ENCODE measurements at places on chromosomes 1 and 21.

- peak; percentile 92 for DNase-seq
Measured at GRCh38 chr1:233372218-233373120, 44.9 kb downstream of the MAP3K21 start.

DNA sequence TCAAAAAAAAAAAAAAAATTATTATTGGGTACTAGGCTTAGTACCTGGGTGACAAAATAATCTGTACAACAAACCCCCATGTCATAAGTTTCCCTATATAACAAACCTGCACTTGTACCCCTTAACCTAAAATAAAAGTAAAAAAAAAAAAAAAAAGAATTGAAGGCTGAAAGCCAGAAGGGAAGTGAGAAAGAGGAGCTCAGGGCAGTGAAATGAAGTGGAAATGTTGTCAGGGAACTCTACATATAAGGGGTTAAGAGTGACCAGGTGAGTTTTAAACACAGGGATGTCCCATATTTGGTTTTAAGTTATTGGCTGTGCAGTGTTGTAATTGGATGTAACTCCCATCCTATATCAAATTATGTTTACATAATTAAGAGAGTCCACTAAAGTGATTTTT lies 85.7 kb upstream of the ABCD3 start:
- DNase-seq = no peak

GRCh38 chr21:34345892-34346291 lies 17.9 kb upstream of the KCNE2 start:
- DNase-seq = no peak

GRCh38 chr1:206575165-206575893 lies 36.9 kb downstream of the EIF2D start:
- DNase-seq = peak; percentile 74

- no peak for DNase-seq
Measured at GRCh38 chr1:167071286-167071685, 18.9 kb downstream of the GPA33 start.

DNA sequence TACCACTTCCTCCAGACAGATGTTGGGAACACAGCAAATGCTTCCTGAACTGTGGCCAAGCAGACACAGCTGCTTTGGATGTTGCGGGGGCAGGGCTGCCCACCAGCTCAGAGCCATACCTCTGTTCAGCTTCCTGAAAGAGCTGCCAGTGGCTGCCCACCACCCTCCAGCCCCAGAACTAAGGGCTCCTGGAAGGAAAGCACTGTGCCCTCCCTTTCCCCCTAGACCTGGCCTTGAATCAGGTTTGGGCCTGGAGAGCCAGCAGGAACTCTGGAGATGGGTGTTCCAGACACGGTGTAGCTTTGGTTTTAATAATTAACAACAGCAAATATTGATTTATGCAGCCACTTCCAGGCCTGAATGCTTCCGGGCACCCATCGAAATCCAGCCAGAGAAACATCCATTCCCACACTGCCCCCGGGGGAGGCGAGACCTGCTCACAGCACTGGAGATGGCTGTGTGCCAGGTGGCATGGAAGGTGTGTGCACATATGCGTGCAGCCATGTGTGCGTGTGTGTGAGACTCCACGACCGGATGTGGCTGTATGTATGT lies 45.7 kb downstream of the RAP1GAP start:
- no peak for DNase-seq

GRCh38 chr1:12166834-12167492 lies at the start of gene TNFRSF1B:
Gene TNFRSF1B (plus strand): TSS chr1:12166991. CDS start chr1:12167092, 101 bp downstream.
- DNase-seq = no peak

GRCh38 chr1:87186346-87186745 lies 142.3 kb upstream of the LMO4 start:
- DNase-seq = no peak

DNA sequence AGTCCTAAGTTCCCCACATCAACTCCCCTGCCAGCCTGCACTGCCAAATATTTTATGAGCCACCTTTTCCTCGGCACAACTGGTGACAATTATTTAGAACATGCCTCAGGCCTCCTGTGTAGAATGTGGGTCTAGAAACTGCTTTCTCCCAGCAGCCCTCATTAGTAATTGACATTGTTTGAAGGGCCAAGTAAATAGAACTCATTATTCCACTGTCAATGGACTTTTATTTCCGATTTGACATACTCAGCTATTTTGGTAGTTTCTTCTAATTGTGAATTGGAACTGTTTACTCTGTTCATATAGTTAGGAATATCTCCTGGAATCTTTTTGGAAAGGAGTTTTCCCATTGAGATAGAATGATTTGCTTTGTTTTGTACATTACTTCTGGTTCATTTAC lies 168.8 kb upstream of the L1TD1 start:
- DNase-seq = no peak

- no peak for DNase-seq
Measured at GRCh38 chr1:20998826-20999225, 177.9 kb downstream of the EIF4G3 start.

- no peak for DNase-seq
Measured at GRCh38 chr1:246772686-246773085, 48.5 kb downstream of the SCCPDH start.

DNA sequence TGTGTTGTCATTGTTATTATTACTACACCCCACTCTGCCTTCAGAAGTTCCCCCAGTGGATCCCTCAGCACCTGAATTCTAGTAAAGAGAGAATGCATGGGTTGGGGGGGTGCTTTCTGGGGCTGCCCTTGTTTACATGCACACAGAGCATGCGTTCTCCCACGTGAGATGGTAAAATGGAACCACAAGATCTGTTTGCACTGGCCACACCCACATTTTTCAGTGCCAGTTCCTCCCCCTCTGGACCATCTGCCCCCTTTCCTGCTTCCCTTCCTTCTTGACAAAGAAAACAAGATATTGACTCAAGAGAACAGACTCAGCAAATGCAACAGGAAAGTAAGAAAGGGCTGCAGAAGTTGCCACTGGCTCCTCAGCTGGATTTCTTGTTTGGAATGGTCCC lies 8.9 kb downstream of the SLC6A17 start:
- DNase-seq = no peak

- DNase-seq = no peak
Measured at GRCh38 chr21:28018741-28019669, 973.7 kb downstream of the LTN1 start.

DNA sequence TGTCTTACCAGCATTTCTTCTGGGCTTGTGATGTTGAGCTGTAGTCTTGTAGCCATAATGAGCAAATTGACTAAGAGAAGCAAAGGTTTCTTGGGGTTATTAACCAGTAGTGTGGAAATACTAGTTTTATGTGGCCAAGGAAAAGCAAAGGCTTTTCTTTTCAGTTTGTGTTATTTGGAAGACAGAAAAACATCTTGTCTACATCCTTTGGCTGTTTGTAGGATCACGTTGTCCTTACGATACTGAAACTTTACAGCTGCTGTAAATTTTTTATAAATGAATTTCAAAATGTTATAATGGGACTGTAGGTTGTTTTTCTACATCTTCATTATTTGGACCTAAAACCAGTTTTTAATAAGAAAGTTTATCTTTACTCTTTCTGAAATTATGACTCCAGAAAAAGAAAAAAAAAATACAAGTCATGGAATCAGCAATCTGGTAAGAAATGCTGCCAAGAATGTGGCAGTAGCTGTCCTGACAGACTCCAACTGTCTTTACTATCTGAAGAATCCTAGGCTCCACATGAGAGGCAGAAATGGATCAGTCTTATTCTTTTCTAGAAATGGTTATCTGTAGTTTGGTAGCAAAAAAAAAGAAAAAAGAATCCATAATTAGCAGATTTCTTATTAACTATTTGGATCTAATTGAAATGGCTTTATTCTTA lies 41.6 kb upstream of the QSOX1 start:
- DNase-seq = no peak

DNA sequence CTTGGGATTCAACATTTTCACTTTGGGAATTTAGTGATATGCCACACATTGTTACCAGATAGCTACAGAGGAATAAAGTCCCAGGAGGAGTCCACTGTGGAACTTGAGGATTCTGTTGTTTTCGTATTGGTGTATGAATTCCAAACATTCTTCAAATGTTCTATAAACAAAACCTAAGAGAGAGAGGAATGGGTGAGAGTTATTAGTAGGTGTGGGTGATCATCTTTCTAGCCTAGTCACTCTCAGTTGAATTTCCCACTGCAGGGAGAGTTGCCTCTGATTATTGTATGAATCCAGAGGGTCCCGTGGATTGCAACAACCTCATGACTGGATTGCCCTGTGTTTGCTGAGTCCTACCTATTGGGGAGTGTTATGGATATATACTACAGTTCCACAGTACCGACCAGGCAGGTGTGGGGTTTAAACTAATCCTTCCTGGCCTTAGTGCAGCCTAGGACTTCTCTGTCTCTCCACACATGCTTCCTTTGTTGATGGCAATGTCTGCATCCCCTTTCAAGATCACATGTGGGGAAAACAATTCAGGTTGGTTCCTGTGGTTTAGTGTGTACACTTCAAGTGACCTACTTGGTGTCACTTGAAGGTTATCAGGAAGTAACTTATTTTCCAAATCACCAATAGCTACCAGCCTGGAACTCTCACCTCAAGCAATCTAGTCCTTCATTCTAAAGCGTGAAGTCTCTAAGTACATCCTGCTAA lies 91.8 kb downstream of the ADCY10 start:
- DNase-seq = peak; percentile 35

GRCh38 chr21:37620401-37620800 lies 253.8 kb downstream of the DYRK1A start:
- no peak for DNase-seq

- DNase-seq = no peak
Measured at GRCh38 chr1:175810305-175810704, 66.9 kb upstream of the TNR start.

DNA sequence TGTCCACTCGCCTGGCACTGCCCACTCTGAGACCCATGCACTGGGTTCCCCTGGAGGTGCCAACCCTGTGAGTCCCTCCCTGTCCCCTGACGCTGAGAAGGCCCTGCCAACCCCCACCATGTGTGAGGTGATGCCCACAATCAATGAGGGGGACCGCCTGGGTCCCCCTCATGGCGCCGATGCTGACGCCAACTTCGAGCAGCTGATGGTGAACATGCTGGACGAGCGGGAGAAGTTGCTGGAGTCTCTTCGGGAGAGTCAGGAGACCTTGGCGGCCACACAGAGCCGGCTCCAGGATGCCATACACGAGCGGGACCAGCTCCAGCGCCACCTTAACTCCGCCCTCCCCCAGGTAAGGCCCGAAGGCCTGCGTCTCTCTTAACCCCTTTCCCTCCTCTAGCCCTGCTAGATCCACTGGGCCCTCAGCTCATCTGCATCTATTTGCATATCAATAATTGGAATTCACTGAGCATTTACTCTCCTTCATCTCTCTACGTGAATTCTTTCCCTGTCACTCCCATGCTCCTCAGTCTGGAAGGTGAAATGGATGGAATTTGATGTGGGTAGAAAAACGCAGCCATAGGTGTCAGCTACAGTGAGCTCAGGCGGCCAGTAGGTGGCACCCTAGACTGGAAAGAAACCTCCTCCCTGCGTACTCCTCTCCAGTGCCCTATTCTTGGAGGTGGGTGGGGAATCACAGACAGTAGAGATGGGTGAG lies 12.8 kb downstream of the PPFIA4 start:
- DNase-seq = peak; percentile 27

GRCh38 chr1:156490401-156491032 lies 10.1 kb downstream of the MEF2D start:
- DNase-seq = no peak

GRCh38 chr1:91383456-91383855 lies 21.2 kb downstream of the HFM1 start:
- peak; percentile 45 for DNase-seq

DNA sequence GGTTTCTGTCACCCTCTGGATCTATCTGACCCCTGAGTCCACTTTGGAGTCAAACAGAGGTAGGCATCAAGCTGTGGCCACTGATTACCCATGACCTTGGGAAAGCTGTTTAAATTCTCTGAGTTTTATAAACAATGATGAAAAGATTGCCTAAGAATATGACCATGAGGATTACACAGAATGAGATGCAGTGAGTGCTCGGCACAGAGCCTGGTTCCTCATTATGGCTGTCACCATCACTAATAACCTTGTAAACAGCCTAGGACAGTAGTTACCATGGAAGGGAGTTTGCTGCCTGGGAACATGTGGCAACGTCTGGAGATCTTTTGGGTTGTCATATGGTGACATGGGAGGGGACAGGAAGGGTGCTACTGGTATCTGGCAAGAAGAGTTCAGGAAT lies 248.3 kb upstream of the KAZN start:
- DNase-seq = no peak

DNA sequence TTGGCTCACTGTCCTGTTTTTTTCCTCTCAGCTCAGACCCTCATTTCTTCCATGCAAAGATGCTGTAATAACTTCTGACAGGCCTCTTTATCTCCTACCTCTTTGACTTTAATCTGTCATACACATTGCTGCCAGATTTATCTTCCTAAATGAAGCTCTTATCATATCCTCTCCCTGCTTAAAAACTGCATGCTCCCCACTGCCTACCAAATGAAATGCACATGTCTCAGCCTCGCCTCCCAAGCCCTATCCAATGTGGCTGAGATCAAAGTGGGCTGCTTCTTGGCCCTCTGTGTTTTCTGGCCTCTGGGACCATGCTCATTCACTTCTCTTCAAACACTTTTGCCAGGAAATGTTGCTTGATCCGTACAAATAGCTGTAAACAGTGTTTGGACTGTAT lies 38.3 kb downstream of the IRF2BP2 start:
- DNase-seq = no peak

DNA sequence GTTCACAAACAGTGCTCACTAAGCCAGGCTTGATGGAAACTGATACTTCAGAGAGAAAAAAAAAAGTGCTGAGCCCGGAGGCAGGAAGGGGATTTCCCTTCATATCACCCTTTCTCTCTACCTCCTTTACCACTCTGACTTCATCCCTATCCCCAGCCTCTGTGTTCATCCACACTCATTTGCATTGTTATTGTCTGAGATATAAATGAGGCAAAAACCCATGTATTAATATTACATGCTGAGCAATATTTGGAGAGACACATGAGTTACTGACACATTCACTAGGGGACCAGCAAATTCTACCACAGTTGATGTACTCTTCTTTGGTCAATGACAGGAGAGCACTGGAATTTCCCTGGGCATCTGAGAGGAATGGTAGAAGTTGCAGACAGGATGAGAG lies 175.8 kb downstream of the TNFSF18 start:
- no peak for DNase-seq

- DNase-seq = no peak
Measured at GRCh38 chr21:45416620-45417019, 11.7 kb downstream of the COL18A1 start.

GRCh38 chr1:30697571-30698376 lies 25.6 kb downstream of the MATN1 start:
- peak; percentile 46 for DNase-seq

- DNase-seq = no peak
Measured at GRCh38 chr1:221066351-221067001, 187.2 kb downstream of the HLX start.

- no peak for DNase-seq
Measured at GRCh38 chr21:45877821-45878469, 103.6 kb upstream of the COL6A1 start.

DNA sequence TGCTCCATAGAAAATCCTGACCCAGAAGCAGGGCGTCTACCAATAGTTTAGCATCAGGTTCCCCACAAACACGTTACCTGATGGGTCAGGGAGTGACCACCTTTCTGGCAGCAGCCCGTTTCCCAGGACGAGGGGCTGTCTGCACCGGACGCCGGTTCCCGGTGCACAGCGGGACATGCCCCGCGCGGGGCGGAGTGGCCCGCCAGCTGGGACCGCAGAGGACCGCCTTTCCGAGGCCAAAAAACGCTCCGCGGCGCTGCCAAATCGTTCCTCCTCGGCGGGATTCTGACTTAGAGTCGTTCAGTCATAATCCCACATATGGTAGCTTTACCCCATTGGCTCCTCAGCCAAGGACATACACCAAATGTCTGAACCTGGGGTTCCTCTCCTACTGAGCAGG lies 126.1 kb downstream of the LIPI start:
- no peak for DNase-seq

GRCh38 chr1:91784191-91784590 lies 101.8 kb downstream of the TGFBR3 start:
- DNase-seq = no peak

- no peak for DNase-seq
Measured at GRCh38 chr1:192053531-192053971, 104.7 kb upstream of the RGS18 start.

All from astrocyte (in vitro differentiated cells and primary cell).